CD4-positive, alpha-beta T cell treated with Interleukin-15 for 1 hour (primary cell): ENCODE measurements at places on chromosomes 7 and 10.
A peak's percentile ranks its signal among the peaks of the same experiment; 100 is the strongest.

DNA sequence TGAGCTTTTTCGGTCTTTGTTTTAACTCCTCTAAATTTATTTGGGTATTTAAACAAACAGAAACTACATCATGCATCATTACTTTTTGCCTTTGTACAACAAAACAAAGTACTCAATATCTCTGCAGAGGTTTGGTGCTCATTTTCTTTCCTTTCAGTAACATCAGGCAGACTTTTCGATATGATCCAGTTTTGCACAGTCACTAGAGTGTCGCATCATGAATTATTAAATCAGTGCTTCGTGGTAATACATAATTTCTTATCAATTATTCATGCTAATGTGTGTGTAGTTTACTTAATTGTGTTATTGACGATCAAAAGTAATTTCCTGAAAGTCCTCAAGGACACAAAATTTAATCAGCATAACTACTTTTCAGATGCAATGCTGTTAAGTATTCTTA, 31.8 kb downstream of the DRGX start:
- DNase-seq = no peak

DNA sequence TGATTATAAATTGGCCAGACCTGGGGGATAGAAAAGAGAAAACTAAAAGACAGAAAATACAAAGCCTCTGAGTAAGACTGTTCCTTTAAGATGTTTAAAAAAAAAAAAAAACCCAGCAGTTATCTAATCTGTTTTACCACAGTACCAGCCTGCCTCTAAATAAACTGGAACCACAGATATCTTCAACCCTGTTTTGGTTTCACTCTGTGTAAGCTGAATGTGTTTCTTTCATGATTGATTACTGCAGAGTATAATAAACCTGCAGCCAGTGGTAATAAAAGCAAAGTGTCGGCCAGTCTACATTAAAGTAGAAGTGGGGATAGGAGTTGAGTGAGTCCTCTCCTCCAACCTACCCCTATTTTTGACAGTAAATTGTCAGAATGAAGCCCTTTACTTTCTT, 40.6 kb downstream of the MGAM2 start:
- DNase-seq = no peak

- DNase-seq = no peak
Observed at GRCh38 chr10:117547016-117547715, 4.6 kb downstream of the EMX2 start.

DNA sequence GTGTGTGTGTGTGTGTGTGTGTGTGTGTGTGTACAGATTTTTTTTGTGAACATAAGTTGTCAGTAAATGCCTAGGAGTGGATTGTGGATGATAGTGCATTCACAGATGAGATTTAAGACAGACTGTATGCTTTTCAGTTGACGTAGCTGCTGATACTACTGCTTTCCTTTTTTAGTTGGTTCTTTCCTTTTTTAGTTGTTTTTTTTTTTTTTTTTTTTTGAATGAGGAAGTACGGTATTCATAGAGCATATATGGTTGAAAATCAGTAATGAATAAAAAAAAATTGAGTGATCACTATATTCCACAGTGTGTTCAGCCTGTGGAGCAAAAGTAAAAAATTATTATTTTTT, 80.5 kb downstream of the RBM33 start:
- no peak for DNase-seq

- peak; percentile 61 for DNase-seq
Observed at GRCh38 chr7:98284335-98285036, 3.0 kb downstream of the BRI3 start.

DNA sequence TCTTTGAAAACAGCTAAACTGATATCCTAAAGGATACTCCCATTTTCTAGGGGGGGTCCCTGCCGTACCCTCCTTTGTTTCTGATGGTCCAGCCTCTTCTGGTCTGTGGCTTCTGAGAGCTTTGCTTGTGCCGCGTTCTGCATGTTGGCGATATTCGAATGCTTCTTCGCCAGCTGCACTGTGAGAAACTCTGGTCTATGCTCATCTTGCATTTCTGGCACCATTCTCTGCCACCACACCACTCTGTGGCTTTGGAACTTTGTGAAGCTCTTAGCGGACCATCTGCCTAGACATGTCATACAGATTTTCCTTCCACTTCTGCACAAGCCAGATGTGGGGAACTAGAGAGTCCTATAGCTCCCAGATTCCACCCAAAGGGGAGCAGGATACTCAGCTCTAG, 197.2 kb downstream of the REEP3 start:
- no peak for DNase-seq

GRCh38 chr7:100640517-100641440, 573 bp downstream of the TFR2 start:
- no peak for DNase-seq

GRCh38 chr10:104563548-104563947, 77.5 kb upstream of the SORCS3 start:
- no peak for DNase-seq

DNA sequence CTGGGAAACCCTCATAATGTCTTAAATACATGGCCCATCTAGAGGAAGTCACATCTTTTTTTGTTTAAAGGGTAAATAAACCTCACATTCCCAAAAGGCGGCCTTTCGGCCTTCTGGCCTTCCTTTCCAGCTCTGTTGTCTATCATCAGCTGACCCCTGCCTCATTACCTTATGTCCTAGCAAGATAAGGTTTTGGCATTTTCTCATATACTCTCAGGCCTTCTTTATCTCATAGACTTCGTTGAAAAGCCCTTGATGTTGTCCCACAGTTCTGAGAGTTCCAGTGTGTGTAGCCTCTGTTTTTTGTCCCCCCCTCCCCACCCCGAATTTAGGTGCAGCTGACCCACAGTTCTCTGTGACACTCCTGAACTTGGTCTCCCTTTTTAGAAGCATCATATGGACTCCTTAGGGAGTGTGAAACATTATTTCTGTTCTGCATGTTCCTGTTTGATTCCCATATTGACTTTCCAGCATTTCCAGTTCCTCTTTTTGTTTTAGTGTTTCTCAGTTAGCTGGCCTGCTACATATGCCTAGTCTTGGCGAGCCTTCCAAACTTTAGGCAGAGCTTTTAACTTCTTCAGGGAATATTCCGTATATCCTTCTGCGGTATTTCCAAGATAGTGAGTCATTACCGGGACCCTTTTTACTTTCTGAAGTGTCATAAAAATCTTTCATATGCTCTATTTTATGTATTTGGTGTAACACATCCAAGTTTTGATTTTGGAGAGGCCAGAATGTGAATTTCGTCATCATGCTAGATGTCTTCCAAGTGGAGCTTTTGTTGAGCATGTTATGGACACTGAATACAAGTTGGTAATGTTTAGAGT, 138.5 kb downstream of the LRRC4 start:
- no peak for DNase-seq

DNA sequence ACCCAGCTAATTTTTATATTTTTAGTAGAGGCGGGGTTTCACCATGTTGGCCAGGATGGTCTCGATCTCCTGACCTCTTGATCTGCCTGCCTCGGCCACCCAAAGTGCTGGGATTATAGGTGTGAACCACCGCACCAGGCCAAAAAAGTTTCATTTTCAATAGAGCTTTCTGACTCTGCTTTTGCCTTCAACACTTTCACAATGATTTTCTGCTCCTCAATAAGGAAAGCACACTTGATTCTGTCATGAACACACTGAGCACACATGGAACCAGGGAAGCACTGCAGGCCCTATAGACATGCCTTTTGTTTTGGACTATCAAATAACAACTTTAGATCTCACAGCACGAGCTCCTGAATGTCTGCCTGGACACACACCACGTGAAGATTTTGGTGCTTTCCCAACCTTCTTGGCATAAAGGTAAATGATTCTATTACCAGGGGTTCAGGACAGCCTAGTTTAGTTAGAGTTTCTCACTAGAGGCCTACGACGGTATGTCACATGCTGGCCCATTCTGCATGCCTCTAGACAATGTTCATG, 8.0 kb downstream of the RRP12 start:
- no peak for DNase-seq

DNA sequence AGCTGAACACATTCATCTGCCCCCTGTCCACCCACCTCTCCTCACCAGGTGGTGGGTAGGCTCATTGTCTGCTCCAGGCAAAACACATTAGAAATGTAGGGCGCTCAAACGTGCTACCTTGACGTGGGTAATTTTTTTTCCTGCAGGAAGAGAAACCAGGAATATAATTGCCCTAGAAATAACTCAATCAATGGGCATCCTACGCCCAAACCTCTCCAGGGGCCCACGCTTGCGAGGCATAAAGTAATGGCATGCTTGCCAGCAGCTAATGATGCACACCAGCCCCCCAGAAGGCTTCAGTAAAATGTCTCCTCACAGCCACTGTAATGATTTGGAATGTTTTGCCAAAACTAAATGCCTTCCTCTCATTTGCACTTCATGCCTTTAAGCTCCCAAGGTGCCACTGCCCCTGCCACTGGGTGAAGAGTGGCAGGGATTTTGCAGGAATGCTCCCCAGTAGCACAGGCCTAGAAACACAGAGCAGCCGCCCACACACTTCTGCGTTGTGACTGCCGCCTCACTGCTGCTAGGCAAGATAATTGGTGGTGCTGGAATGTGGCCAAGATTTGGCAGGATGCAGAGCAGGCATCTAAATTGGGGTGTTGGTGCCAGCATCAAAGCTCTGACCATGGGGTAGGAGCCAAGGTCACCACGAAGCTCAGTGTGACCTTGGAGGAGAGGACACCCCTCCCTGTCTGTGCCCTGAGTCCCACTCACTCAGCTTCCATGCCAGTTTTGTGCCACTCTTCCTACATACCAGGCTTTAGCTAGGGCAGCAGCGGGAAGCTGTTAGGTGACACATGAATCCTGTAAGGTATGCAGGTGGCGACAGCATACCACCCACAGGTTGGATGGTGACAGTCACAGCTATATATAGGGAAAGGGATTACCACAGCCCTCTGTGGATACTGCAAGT, 48.7 kb upstream of the PPP1R3C start:
- DNase-seq = no peak

DNA sequence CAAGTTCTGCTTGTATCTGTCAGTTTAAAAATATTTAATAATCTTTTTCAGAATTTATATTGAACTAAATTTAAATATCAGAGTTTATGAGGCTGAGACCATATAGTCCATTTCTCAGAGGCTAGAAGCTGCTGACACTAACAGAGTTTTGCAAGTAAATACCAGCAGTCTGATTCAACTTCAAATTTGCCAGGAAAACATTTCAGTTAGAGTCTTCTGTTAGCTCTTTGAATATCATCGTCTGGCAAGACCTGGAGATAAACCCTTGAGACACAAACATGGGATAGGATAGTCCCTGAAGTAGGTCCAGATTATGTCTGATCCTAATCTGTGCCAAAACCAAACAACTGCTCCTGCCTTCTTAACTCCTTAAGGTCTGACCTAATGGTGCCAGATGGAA, 472.8 kb upstream of the STEAP1 start:
- DNase-seq = no peak

DNA sequence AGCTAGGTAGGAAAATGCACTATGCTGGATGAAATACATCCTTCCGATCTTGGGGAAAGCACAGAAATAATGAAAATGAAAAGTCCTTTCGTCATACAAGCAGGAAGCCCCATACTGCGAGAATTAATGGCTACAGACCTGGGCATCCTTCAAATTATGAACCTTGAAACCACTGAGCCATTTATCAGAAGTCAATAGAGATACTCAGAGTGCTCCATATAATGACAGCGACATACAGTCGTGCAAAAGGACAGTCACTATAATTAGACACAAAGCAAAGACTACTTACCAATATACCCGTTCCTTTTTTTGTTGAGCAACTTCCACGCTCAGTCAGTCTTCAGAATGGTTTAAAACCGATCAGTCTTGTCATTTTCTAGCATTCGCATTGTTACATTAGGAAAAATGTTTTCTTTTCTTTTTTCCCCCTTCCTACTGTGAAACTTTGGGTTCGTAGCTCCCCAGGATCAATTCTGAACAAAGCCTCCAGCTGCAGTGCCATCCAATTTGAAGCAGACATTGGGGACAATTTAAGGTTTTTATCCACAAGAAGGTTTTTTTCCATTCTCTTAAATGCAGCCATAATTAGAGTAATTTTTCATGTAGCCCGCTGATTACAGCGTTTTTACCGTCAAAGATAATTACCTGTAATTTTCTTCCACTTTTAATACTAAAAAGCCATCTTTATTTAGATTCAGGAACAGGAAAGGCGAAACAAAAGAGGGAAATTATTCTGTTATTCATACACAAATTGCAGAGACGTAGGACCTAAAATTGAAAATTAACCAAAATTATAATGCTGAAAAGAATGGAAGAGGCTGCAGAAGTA, 6.4 kb downstream of the DLX6 start:
- no peak for DNase-seq

DNA sequence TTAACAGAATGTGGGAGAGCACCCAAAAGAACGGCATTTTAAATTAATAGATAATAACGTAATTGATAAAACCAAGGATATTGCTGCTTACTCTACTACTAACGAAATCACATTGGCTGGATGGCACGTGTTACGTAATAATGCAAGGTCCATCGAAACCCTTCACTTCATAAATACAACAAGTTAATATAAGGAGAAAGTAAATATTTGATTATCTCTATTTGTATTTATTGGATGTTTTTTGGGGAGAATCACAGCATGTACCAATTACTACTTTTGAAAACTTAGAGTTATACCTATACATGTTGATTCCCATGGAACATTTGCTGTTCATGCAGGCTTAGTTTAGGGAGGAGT, 1.6 kb downstream of the PRKG1 start:
- no peak for DNase-seq

GRCh38 chr7:148962440-148962822, 65.9 kb downstream of the PDIA4 start:
- DNase-seq = no peak

- DNase-seq = no peak
Observed at GRCh38 chr10:83886871-83887270, 252.4 kb upstream of the GHITM start.

DNA sequence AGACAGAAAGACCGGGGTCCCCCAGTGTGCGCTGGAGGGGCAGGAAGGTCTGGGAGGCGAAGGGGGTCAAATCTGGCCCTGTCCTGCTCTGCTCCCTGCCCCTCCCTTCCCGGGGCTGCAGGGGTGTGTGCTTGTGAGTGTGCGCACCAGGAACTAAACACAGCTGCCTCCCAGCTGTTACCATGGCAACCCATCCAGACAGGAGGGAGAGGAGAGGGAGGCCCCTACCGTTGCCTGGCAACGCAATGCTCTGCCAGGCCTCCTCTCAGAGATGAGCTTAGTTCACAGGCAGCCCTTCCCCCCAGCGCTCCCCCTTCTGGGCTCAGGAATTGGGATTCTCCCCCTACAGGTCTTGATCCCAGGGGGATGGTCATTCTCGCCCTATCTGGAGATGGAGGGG, 6.1 kb downstream of the NYAP1 start:
- DNase-seq = peak; percentile 65

DNA sequence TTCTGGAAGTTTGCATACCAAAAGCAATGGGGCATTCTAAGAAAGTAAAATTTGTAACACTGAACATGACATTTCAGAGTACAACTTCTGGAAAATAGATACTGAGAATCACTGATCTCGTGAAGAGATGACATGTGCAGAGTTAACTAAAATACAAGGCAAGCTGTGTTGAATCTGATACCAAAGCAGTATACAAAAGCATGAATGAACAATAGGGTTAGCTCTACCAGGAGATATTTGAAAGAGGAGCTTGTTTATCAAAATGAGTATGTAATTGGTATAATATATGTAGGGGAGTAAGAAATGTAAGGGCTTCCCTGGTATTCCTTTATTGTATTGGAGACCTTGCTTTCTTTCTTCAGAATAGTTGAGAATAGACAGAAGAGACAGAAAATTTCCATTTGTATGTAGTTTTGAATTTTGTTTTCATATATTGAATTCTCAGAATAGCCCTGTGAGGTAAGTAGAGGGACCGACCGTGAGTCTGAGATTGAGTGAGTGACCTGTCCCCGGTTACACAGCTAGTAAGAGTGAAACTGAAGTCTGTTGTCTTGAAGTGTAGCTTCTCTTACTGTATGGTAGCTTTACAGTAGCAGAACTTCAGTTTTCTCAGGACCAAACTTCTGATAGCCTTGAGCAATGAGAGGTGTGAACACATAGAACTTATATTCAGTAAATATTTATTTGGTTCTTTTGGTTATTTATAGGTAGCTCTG, 5.0 kb downstream of the HBP1 start:
- DNase-seq = no peak
